SK-N-SH (cell line): ENCODE measurements at places on chromosomes 4 and X.
A peak's percentile ranks its signal among the peaks of the same experiment; 100 is the strongest.

GRCh38 chr4:6313216-6313615, 43.6 kb downstream of the WFS1 start:
- H3K27me3 ChIP-seq, result no peaks in the 10 kb centered on the region; the same call in 1 of the 2 replicates
- H3K27ac ChIP-seq, result no peak overlapping the region
- no peak for DNase-seq
- no peaks in the 10 kb centered on the region for H3K4me1 ChIP-seq

DNA sequence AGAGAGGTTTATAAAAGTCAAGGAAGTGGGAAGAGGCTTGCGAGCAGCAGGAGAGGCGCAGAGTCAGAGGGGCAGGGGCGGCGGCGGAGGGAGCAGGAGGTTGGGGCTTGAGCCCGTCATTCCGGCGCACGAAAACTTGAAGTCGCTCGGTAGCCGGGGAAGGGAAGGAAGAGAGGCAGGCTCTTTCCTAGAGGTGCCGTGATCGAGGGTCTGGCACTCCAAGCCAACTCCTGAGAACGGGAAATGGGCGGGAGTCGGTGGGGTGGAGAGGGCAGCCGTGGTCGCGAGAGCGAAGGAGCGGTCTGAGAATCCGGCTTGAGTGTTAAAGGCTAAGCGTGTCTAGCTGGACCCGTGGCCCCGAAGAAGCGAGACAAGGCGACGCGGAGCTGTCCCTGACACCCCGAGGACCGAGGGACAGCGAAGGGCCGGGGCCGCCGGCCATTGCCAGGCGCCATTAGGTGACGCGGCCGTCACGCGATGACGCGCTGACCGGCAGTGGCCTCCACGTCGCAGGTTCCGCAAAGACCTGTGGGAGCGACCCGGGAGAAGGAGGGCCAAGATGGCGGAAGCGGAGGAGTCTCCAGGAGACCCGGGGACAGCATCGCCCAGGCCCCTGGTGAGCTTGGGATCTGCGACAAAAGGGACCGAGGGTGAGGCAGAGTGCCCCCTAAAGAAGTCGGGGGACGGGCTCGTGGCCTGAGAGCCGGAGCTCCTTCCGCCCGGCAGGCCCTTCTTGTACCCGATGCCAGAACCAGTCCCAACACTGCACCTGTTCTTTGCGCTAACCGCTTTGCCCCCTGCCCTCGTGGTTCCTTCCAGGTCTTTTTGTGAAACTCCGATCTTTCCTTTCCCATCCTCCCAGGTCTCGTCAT, at the start of gene YIPF6:
TSS of gene YIPF6 (plus strand) at position 544 of the 872 bp plus-strand sequence. CDS start at position 560, 16 bp downstream.
- DNase-seq, result peak; percentile 90
- peak within 1 kb of the TSS; percentile 80 for H3K4me3 ChIP-seq
- H3K36me3 ChIP-seq, result no peaks in the 10 kb centered on the region
- no peaks in the 10 kb centered on the region for H3K27me3 ChIP-seq

GRCh38 chrX:22800360-22800759, 199.4 kb upstream of the DDX53 start:
- no peak overlapping the region for H3K4me3 ChIP-seq
- no peaks in the 10 kb centered on the region for H3K36me3 ChIP-seq
- H3K27ac ChIP-seq, result no peak overlapping the region

- H3K4me3 ChIP-seq, result no peak overlapping the region
- no peaks in the 10 kb centered on the region for H3K36me3 ChIP-seq
- no peaks in the 10 kb centered on the region for H3K4me1 ChIP-seq
- DNase-seq, result no peak
- H3K27me3 ChIP-seq, result peaks cover 13% of the 10 kb centered on the region; the same call in 1 of the 2 replicates
These were observed 90.6 kb downstream of the DLG3 start for GRCh38 chrX:70535198-70535597.

DNA sequence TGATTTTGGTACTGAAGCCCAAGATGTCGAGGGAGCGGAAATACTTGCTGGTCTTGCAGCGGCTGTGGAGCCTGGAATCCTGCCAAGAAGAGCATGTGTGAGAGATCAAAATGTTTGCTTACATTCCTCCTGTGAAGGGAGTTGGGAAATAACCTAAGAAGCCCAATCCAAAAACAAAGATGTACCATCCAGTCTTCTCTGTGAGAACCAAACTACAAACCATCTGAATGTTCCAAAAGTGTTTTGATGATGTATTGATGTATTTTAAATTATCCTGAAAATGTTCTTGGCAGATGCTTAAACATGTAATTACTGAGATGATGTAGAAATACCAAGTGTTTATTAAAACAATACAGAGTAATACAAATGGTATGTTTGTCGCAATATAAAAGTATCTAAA, 10.1 kb upstream of the ADH1A start:
- no peaks in the 10 kb centered on the region; the same call in 1 of the 2 replicates for H3K4me1 ChIP-seq
- no peak for DNase-seq
- H3K27me3 ChIP-seq, result no peaks in the 10 kb centered on the region
- H3K36me3 ChIP-seq, result no peaks in the 10 kb centered on the region
- no peak overlapping the region for H3K27ac ChIP-seq
- no peak overlapping the region for H3K4me3 ChIP-seq

DNA sequence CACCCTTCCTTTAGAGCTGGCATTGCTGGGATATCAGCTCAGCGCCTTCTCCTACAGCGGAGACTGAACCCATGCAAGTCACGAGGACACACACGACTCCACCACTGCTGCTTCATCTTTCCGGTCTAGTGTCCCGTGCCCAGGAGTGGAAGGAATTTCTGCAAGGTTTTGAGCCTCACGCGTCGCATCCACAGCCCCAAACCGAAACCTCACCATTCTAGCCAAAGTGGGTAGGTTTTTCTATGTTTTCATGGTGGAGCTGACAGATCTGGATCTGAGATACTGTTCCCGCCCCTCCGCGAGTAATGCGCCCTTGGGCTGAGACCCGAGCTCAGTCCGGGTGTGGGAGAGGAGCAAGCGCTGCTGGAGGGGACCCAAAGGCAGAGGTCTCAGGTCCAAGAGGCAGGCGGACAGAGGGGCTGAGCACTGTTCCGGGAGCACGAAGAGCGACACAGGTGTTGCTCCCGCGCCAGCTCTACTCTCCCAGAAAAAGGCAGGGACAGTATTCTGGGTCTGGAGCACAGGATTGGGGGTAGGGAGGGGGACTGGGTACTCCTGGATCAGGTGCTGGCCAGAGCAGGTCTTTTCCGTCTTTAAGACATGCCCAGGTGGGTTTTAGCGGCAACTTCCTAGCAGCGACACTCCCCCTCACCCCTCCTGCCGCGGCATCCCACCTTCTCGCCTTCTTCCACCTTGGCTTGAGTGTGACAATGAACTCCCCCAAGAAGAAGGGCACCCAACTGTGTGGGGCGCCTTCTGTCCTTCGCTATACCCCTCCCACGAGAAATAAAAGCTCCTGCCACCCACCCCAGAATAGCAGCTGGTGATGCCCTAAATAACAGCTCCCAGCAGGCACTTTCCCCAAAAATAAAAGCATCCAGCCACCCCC, 1.8 kb downstream of the EPHA5 start:
- H3K36me3 ChIP-seq, result no peaks in the 10 kb centered on the region
- H3K27ac ChIP-seq, result no peak overlapping the region
- DNase-seq, result peak; percentile 8
- peaks cover 54% of the 10 kb centered on the region for H3K27me3 ChIP-seq
- no peaks in the 10 kb centered on the region for H3K4me1 ChIP-seq
- no peak overlapping the region for H3K4me3 ChIP-seq

DNA sequence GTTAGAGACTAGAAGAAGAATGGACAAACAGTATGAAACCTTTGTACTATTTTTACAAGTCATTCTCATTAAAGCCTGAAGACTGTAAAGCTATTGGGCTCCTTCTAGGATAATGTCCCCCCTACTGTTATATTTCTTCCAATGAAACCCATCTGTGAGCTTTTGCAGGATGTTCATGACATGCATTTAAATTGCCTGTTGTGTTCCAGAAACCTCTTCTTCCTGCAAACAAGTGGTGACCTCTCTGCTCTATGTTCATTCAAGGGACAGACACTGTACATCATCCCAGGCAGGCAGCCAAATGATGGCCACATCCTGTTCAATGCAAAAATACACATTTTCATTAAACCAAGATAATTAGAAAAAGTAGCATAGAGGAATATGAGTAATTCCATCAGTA, 128.0 kb downstream of the C4orf33 start:
- no peaks in the 10 kb centered on the region for H3K27me3 ChIP-seq
- peaks cover 14% of the 10 kb centered on the region for H3K4me1 ChIP-seq
- no peaks in the 10 kb centered on the region for H3K36me3 ChIP-seq
- DNase-seq, result peak; percentile 15
- no peak overlapping the region for H3K4me3 ChIP-seq

GRCh38 chr4:43241104-43241503, 348.6 kb downstream of the GRXCR1 start:
- DNase-seq, result no peak
- no peaks in the 10 kb centered on the region for H3K4me1 ChIP-seq
- H3K4me3 ChIP-seq, result no peak overlapping the region

DNA sequence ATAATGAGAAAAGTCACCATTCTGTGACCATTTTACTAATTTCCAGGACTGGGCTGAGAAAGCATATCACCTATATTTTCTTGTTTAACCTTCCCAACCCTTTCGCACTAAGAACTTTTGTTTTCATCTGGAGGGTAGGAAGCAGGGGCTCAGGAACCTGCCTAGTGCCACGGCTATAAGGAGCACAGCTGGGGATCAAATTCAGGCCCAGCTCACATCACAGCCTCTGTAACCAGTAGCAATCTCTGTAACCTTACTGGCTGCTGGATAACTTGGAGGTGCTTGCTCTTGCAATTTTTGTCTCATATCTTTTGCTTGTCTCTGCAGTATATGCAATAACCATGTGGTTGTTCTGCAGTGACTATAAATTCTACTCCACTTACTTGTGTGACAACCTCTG, 76.7 kb upstream of the PLAC1 start:
- H3K4me3 ChIP-seq, result no peak overlapping the region
- H3K36me3 ChIP-seq, result no peaks in the 10 kb centered on the region
- no peak for DNase-seq
- no peak overlapping the region for H3K27ac ChIP-seq

DNA sequence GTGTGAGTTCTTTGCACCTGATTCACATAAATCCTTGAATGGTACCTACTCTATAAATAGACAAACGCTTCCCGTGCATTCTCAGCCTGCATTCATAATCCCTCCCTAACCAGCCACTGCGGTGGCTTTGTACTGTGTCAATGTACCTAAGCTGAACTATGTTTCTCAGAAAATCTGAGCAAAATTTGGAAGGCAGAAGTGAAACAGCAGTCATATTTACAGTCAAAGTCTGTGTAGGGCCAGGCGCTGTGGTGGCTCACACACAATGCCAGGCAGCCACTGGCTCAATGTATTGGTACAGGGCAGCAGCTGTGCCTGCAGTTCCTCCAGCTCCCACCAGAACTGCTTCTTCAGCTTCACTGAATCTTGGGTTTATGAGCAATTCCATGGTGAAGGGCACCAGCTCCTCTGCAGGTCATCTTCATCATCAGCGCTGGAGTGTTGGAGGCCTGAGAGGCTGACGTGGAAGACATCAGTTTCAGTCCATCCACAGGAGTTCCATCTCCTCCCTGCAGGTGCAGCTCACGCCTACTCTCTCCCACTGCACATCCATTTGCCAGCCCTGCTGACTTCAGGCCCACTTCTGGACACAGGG, 32.3 kb upstream of the IRF2 start:
- 0 out of 2 replicates have a peak, but pooled peaks cover 4% of the 10 kb centered on the region for H3K4me1 ChIP-seq
- peak; percentile 47 for DNase-seq
- no peak overlapping the region for H3K4me3 ChIP-seq
- H3K27me3 ChIP-seq, result no peaks in the 10 kb centered on the region

DNA sequence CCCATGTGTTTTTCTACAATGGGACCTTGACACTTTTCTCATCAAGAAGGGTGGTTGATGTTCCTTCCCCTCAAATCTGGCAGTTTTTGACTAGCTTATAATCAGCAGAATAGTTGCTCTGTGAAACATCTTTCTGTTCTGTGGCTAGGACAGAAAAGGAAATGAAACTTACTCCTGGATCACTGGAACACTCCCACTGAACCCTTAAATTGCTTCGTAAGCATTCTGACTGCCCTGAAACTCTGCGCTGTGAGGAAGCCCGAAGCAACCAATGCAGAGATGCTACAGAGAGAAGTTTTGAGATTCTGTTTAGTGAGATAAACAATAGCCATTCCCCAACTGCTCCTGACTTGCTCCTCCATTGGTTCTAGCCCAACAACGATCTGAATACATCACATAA, 602.2 kb downstream of the CENPC start:
- no peak overlapping the region for H3K4me3 ChIP-seq
- no peak overlapping the region for H3K27ac ChIP-seq
- H3K27me3 ChIP-seq, result no peaks in the 10 kb centered on the region
- no peaks in the 10 kb centered on the region for H3K4me1 ChIP-seq
- no peaks in the 10 kb centered on the region for H3K36me3 ChIP-seq

- DNase-seq, result no peak
- peaks cover 6% of the 10 kb centered on the region for H3K4me1 ChIP-seq
- H3K36me3 ChIP-seq, result peaks cover 12% of the 10 kb centered on the region
- no peak overlapping the region for H3K4me3 ChIP-seq
- no peaks in the 10 kb centered on the region for H3K27me3 ChIP-seq
- no peak overlapping the region for H3K27ac ChIP-seq
These were observed 8.4 kb downstream of the ATP10D start for GRCh38 chr4:47493238-47494123.

- H3K27me3 ChIP-seq, result no peaks in the 10 kb centered on the region
- no peak for DNase-seq
- no peaks in the 10 kb centered on the region for H3K4me1 ChIP-seq
These were observed 1101.0 kb upstream of the PCDH7 start for GRCh38 chr4:29619168-29619567.

DNA sequence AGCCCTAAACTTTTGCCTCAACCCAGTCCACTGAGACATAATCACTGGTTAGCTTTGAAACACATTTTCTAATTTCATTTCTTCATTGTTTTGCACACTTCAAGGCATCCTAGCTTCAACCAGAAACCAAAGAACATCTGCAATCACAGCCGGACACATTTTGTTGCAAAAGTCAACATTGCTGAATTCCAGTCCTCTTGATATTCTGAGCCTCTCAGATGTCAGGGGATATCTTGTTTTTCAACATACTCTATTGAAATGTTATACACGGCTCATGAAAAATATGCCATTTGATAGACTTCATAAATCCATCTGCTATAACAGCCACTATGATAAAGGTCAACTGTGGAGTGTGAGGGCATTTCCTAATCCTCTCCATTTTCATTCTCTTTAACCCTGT, 241.6 kb upstream of the PUDP start:
- no peak for DNase-seq
- no peak overlapping the region for H3K27ac ChIP-seq
- no peaks in the 10 kb centered on the region for H3K4me1 ChIP-seq
- no peak overlapping the region for H3K4me3 ChIP-seq

DNA sequence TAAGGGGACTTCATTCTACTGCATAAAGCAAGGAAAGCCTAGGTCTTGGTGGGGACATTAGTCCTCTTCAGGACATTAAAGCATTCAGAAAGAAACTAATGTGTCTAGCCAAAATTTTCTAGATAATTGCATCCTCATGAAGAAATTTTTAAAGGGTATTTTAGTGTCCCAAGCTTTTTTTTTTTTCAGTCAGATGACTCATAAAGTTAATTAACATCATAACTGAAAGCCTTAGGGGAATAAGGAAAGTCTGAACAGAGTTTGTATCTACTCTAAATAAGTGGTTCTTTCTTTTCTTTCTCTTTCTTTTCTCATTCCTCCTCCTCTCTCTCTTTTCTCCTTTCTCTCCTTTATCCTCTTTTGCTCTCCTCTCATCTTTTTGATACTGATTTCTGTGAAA, 202.4 kb downstream of the ADAMTS3 start:
- H3K4me3 ChIP-seq, result no peak overlapping the region
- H3K27me3 ChIP-seq, result no peaks in the 10 kb centered on the region
- no peaks in the 10 kb centered on the region; the same call in 1 of the 2 replicates for H3K4me1 ChIP-seq

GRCh38 chrX:19839770-19840254, 47.6 kb downstream of the SH3KBP1 start:
- no peak overlapping the region for H3K4me3 ChIP-seq
- no peak for DNase-seq
- H3K27me3 ChIP-seq, result no peaks in the 10 kb centered on the region; the same call in 1 of the 2 replicates
